Aortic smooth muscle cell (primary cell): ENCODE measurements at places on chromosomes 11 and 22. TPM values are rescaled to one million over a fixed set of nuclear protein-coding genes. Genes with fewer than 3 reads are reported as not detected.

The OR8G1 gene
- not detected in 2 replicates for total RNA-seq

The OLFML1 gene
- 14.7 and 15.2 TPM in 2 replicates for total RNA-seq

The ABCG4 gene
- total RNA-seq, result under 0.01 TPM in 1 of 2 replicates, not detected in the other

The MAPK8IP1 gene
- 6.5 and 6.6 TPM in 2 replicates for total RNA-seq

The DEPDC7 gene
- total RNA-seq, result 3.4 and 5.8 TPM in 2 replicates

The PITPNM1 gene
- 28.8 and 41.4 TPM in 2 replicates for total RNA-seq

The NCAM1 gene
- total RNA-seq, result 0.13 and 0.50 TPM in 2 replicates
